Activated naive CD8-positive, alpha-beta T cell treated with anti-CD3 and anti-CD28 coated beads, Interleukin-2, amount 50 U/mL, for 16 hours (primary cell): ENCODE measurements at places on chromosomes 11 and 22.

GRCh38 chr11:130434521-130435223, 6.3 kb upstream of the ADAMTS8 start:
- DNase-seq = peak; percentile 25

DNA sequence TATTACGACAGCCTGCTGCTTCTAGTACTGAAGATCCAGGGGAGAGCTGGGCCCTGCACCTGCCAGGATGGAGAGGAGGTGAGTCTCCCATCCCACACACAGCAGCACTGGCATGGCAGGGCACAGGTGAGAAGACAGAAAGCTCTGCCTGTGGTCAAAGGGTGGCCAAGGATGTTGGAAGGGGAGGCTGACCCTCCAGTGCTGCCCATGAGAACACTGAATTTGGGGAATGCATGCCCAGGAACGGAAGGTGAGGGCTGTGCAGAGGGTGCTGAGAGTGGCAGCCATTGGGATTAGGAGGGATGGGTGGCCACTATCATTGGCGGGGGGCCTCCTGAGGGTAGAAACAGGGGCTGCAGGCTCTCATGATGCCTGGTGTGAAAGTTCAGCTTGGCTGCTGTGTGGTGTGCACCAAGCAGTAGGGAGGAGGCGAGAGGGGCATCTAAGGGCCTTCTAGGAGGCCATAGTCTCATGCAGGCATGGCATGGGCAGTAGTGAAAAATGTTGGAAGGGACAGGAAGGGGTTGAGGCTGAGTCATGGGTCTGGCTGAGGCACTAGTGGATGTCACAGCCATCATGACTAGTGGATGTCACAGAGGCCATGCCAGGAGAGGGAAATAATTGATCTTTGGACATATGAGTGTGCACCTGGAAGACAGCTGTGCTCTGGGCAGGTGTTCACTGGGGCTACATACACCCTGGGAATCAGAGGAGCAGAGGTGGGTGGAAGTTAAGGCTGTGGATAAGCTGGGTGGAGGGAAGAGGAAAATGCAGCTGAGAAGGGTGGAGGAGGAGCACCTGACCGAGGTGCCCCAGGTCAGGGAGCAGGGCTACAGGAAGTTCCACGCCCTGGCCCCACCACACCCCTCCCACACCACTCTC, 2.5 kb upstream of the LRRC74B start:
- no peak for DNase-seq

- DNase-seq = no peak
These were observed 455.9 kb upstream of the CNTN5 start for GRCh38 chr11:98564881-98565280.

DNA sequence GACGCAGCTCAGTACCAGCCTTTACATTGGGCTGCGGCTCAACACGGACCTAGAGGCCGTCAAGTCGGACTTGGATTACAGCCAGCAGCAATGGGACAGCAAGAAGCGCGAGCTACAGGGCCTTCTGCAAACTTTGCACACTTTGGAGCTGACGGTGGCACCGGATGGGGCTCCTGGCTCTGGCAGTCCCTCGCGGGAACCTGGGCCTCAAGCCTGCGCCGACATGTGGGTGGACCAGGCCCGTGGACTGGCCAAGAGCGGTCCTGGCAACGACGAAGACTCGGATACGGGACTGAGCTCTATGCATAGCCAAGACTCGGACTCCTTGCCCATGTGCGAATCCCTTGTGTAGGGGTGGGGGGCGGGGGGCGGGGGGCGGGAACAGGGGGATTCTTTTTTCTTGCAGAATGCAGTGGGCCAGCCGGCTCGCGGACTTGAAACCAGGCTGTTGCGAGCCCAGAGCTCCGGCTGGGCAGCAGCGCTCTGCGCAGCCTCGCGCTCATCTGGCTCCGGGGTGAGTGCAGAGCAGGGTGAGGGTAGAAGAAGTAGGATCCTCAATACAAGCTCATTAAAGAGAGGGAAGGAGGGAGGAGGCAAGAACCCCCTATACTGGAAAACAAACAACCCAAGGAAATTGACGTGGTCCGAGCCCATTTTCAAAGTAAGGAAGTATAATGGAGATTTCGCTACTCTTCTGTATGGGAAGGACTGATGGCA, 1.8 kb downstream of the RASSF10 start:
- DNase-seq = no peak

DNA sequence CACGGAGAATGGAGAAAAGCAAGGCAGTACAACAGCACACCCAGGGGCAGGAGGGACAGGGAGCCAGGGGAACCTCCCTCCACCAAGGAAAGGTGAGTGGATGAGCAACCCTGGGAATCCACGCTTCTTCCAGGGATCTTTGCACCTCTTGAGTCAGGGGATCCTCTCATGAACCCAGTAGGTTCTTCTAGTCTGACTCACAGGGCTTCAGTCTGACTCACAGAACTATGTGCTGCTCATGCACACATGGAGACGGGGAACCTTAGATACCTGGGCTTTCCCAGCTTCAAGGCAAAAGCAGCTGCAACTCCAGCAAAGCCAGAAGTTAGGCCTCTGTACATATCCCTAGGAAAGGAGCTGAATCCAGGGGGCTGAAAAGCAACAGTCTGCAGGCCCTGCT, 1021.4 kb upstream of the TENM4 start:
- no peak for DNase-seq

DNA sequence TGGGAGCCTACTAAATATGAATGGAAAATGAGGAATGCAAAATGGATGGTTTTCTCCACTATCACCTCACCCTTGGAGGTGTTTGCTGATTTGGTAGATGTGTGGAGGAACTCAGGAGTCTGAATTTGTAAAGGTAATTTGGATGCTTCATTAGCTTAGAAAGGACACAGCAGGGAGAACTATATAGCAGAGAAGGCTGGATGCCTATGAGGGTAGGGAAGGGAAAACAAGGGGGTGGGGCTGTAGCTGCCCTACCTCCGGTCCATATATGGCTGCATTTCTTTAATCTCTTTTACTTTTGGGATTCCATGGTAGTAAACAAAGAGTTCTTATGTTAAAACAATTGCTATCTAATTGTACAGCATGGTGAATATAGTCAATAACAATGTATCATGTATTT, 4.8 kb upstream of the EHF start:
- DNase-seq = no peak

GRCh38 chr11:199004-199581, 6.2 kb downstream of the SCGB1C1 start:
- DNase-seq = no peak

GRCh38 chr11:132972565-132972964, 559.7 kb downstream of the OPCML start:
- DNase-seq = no peak
